Stimulated activated CD8-positive, alpha-beta memory T cell treated with anti-CD3 and anti-CD28 coated beads, Interleukin-15, amount 100 ng/mL, for 1 hour (primary cell): ENCODE measurements at places on chromosomes 7 and 10.

- DNase-seq = no peak
These were observed 296.4 kb downstream of the ADARB2 start for GRCh38 chr10:1440897-1441296.

- no peak for DNase-seq
These were observed 116.7 kb downstream of the CYP26A1 start for GRCh38 chr10:93190372-93190771.

DNA sequence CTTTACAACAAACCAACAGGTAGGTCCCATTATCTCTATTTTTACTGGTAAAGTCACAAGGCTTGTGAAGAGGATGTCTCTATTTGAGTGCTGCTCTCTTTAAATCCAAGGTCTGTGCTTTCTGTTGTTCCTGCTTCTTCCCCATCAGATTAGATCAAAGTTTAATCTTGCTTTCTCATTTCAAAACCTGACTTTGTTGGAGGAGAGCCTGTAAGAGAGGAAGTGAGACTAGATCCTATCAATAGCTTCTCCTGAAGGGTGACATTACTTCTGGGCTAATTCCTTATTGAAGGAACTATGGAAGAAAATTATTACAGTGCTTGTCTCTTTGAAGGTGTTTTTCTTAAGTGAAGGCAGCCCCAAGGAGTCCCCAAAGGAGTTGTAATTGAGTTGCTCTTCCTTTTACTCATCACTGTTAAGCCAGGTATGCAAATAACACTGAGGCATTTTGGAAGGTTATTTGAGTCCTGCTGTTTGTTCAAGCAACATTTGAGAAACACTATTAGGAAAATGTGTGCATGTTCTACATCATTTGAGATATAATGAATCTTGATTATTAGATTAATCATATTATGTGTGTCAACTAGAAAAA is 146.2 kb upstream of the MBL2 start:
- DNase-seq = no peak

DNA sequence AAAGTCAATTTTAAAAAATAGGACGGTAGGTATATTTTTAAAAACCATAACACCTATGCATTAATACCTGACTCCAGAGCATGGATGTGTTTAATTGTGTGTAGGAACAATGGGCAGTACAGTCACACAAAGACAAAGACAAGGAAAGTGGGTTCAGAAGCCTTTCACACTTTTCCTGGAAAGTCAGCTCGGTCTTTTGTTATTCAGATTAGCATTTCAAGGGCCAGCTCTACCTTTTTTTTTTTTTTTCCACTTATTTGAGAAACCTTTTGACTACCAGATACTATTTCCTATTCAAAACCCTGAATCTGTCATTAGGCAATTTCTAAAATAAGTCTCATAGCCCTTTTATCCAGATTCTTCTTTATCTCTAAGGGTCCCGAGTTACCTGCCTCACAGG is 401.9 kb downstream of the PARD3 start:
- no peak for DNase-seq

DNA sequence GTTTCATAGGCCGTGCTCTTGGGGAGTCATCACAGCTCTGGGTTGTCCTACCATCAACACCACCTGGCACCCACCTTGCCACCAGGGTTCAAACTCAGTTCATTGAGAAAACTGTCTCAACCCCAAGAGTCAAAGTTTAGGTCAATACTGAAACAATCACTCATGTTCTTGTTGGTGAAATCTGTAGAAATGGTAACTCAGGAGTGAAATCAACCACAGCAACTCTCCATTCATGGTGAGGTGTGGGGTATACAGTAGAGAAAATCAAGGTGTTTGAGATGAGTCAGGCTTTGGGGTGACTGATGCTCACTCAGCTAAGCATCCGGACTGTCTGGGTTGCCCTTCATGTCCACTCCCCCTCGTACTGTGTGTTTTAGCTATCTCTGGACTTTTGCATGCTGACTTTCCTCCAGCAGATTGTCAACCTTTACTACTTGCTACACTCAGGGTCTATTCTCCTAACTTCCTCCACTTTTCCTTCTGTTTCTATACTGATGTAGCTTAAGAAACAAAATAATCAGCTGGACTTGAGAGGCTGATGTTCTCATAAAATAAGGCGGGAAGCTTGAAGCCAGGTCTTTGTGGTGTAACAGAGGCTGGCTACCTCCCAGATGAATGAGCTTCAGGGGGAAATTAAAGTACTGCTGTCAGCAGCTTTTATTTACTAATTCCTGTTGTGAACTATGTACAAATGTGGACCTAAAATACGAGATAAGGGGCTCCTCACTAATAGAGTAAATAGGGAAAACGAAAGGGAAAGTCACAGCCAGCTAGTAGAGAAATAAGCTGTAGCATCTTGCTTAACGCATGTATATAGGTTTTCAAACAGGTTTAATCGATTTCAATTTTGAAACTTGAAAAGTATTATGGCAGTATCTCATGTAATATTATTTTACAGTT is 173.6 kb upstream of the AKR1E2 start:
- no peak for DNase-seq

- DNase-seq = no peak
These were observed 566 bp downstream of the ZNF789 start for GRCh38 chr7:99473315-99473596.

- DNase-seq = no peak
These were observed 233.8 kb upstream of the NEBL start for GRCh38 chr10:21130683-21131442.

- DNase-seq = no peak
These were observed 13.4 kb downstream of the BLNK start for GRCh38 chr10:96257944-96258343.

DNA sequence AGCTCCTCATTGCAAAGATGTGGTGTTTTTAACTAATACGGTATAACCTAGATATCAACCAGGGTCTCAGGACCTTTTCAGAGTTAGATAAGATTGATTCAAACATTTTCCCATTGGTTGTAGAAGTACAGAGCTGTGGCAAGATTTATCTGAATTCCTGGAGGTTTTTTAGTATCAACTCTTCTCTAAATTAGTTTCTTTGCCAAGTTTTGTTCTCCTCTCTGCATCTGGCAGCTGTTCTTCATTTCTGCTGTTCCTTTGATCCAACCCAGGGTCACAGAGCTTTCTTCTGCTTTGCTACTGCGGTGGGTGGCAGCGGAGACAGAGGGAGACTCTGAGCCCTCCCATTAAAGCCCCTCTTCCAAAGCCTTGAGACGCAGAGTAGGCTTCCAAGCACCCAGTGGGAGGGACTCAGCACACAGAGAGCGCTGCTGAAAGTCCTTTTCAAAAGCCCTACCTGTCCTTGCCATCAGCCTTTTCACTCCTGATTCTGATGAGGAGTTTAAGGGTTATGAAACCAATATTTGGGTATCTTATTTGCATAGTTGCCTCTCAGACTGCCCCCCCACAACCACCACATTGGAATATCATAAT is 146.3 kb upstream of the EEPD1 start:
- no peak for DNase-seq

DNA sequence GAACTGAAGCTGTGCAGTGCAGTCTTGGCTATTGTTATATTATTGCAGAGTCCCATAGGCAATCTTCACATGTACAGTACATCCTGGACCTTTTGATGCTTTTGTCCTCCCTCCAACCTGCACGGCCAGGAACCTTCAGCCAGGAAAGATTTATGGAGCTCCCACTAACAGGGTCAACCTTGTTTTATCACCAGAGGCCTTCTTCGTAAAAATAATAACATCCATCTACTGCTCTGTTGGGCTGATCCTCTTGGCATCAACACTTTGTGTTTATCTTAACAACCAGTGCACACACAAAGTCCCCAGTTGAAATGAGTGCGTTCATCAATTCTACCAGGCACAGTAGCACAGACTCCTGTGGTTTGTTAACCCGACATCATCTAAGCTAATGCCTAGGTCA is 72.4 kb downstream of the AGMO start:
- DNase-seq = no peak
